ENCODE measurements at places on chromosomes 11 and 22.

DNA sequence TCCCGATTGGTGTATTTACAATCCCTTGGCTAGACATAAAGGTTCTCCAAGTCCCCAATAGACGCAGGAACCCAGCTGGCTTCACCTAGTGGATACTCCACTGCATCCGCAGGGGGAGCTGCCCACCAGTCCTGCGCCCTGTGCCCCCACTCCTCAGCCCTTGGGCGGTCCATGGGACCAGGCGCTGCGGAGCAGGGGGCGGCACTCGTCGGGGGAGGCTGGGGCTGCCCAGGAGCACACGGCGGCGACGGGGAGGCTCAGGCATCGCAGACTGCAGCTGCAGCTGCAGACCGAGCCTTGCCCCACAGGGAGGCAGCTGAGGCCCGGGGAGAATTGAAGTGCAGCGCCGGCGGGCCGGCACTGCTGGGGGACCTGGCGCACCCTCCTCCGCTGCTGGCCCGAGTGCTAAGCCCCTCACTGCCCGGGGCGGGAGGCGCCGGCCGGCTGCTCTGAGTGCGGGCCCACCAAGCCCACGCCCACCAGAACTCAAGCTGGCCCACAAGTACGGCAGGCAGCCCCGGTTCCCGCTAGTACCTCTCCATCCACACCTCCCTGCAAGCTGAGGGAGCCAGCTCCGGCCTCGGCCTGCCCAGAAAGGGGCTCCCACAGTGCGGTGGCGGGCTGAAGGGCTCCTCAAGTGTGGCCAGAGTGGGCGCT is 12.2 kb upstream of the SIK3 start:
- no peak for DNase-seq

DNA sequence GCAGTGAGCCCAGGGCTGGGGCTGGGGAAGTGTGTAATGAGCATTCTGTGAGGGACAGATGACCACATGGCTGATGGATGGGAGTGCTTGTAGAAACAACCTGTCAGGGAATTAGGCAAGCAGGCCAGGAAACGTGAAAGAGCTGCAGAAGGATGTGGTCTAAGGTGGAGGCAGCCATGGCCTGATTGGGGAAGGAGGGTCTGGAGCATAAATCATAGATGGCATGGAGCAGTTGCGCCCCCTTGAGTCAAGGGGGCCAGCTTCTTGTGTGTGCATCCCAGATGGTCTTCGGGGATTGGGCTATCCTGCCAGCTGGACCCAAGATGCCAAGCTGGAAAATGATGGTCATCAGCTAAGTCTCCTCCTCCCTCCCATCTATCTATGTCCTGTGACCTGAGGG is 119.4 kb upstream of the CLPB start:
- DNase-seq: no peak

GRCh38 chr11:24679821-24680351 is 183.0 kb downstream of the LUZP2 start:
- no peak for DNase-seq

- no peak for DNase-seq
Observed at GRCh38 chr11:67673902-67674301, 521 bp downstream of the ALDH3B2 start.

GRCh38 chr11:17548444-17548843 is 1.4 kb downstream of the OTOG start:
- DNase-seq: no peak

DNA sequence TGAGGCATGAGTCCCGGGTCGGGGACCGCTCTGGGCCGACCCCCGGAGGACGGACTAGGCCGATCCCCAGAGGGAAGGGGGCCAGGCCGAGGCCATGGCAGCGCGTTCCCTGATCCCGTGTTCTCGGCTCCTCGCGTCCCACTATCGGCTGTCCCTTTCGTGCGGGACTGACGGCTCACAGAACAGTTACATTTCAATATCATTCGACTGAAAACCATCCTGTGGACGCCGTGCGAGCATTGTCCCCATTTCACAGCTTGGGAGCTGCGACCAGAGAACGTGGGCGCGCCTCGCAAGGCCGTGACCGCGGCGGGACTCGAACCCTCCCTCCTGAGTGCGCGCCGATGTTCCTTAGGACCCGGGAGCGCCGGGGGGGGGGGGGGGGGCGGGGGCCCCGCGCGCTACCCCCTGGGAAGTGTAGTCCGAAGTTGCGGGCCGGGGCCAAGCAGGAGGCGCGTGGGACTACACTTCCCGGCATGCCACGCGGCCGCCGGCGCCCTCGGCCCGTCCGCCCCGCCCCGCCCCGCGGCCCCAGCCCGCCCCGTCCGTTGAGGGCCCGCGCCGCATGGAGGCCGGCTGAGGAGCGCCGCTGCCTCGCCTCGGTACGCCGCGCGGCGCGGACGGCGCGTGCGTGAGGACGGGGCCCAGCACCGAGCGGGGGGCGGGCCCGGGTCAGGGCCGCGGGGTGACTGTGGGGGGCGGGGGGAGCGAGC is at the start of gene TRABD:
TRABD (plus strand) TSS at position 539 of the 713 bp plus-strand sequence. CDS start 7,148 bp downstream, outside the sequence.
- no peak for DNase-seq

DNA sequence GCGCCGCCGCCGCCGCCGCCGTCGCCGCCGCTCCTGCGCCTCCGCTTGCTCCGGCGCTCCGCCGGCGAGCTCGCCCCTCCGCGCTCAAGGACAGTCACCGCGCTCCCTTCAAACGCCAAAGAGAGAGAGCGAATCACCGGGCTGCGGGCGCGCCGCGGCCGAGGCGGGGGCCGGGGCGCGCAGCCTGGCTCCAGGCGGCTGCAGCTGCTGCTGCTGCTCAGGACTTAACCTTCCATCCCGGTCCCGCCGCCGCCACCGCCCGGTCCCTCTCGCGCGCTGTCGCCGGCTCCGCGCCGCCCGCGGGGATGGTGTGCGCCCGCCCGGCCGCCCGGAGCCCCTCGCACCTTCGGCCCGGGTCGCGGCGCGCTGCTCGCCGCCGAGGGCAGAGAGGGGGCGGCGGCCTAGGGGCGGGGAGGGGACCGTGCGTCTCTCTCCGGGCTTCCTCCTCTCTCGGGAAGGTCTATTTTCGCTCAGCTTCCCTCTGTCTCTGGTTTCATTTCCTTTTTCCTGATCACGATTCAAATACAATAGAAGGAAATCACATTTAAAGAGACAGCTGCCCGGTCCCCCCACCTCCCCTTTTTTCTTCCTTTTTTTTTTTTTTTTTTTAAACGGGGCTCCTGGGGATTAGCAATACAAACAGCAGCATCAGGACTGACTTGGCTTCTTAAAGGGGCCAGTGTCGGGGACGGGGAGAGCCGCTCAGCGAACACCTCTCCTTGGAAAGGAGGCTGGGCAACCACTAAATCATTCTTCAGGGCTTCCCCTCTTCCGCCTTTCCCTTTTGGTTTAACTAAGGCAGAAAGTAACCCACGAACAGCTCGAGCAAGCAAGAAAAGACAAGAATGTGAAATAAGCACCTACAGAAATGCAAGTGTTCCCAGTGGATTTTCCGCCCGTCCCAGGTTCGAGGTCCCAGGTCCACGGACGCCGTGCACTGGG is 22.1 kb downstream of the LMO2 start:
- DNase-seq: peak; percentile 28

DNA sequence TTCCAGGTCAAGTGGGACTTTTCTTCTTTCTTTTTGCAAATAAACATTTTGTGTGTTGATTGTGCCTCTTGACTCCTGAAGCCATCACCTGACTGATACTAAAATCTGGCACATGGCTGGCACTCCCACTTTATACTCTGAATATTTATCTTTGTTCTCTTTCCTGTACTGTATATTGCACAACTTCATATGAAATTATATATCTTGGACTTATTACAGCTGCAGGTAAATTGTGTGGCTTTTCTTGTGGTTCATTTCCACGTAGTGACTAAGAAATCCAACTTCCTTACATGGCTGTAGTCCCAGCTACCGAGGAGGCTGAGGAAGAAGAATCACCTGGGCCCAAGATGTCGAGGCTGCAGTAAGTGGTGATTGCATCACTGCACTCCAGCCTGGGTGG is 23.7 kb upstream of the OR5B12 start:
- DNase-seq: no peak

- no peak for DNase-seq
Observed at GRCh38 chr11:33437529-33437928, 180.3 kb downstream of the HIPK3 start.

DNA sequence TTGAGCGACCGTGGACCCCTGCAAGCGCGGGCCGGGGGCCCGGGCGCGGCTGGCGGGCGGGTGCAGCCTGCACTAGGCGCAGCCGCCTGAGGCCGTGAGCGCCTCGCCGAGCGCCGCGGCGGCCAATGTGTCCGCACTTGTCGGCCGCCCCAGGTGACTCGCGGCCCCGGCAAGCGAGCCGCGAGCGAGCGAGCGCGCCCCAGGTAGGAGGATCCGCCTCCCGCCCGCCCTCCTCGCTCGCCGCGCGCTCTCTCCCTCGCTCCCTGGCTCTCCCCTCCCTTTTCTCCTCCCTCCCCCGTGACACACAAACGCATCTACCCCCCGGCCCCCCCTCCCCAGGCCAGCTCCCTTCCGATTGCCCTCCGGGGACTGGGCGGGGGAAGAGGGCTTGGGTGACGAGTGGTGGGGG is at the start of gene WNT7B:
WNT7B (minus strand) TSS at position 160 of the 409 bp plus-strand sequence. CDS start 408 bp downstream, outside the sequence.
- DNase-seq: no peak

GRCh38 chr22:30232716-30233218 is 13.8 kb downstream of the LIF start:
- DNase-seq: no peak

DNA sequence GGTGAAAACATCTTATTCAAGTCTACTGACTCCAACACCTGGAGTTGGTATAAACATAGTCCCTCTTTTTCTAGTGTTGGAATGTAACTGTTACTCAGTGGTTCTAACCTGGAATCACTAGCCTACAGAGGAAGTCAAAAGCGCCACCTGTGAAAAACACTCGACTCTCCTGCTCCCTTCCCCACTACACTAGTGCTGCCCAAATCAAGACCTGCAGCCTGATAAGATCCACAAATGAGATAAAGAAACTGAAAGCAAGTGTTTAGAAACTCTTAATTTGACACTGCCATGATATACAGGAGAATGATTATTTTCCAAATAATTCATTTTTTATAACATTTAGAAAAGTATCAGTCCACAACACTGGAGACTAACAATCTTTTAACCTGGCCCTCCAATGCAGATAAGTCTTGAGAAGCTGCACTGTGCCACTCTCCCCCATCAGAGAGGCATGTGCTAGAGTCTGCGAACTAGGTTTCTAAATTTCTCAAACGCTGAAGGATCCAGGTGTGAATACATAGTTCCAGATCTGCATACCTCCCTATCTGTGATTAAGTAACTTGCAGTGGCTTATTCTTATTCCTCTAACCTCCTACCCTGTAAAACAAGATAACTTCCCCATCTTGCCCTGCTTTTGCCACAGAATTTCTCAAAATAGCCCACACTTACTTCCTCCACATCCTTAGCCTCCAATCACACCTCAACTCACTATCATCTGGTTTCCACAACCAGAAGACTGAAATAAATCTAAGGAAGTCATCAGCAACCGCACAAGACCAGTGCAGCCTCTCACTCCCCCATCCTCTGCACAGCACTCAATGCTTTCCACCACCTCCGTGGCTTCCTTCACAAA is 88.1 kb downstream of the RRAS2 start:
- no peak for DNase-seq

DNA sequence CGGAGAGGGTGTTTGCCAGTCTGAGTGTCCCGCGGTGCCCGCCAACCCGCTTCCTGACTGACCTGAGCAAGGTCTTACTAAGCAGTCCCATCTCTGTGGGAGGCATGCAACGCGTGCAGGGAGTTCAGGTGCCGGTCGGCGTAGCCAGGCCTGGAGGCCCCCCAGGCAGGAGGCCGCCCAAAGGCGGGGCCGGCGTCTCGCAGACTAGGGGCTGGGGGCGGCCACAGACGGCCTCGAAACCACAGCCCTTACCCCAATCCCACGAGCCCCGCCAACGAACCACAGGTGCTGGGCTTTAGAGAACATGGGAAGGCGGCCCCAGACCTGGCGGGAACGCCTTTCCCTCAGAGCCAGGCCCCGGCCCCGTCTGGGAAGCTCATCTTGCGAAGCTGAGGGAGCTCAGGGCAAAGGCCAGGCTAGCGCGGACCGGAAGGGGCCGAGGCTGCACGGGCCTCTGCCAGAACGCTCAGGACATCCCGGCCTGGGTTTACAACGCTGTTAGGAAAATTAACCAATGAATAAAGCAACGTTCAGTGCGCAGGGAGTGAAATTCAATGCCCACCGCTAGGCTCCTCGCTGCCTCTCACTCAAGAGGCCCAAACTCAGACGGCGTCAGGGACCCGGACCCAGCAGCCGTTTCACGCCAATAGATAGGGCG is 2.1 kb upstream of the MTFP1 start:
- DNase-seq: no peak

GRCh38 chr11:132987936-132988335 is 544.4 kb downstream of the OPCML start:
- no peak for DNase-seq

DNA sequence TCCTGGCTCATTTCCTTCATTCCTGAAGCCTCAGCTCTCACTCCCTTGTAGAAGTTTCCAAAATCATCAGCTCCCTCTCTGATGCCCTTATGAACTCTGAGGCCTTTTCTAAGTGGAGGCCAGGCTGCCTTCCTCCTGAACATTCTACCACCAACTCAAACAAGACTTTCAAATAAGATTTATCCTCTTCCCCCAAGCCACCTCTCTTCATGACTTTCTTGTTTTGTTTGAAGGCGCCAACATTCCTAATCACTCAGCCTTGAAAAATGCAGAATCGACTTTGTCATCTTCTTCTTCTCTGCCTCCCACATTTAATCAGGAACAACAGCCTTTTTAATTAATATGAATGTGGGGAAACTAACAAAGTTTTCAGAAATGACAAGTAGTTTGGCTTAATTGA is 927.9 kb downstream of the OPCML start:
- no peak for DNase-seq

- no peak for DNase-seq
Observed at GRCh38 chr11:118042796-118043195, 34.1 kb upstream of the TMPRSS4 start.

- DNase-seq: no peak
Observed at GRCh38 chr11:11422411-11423128, 69.5 kb upstream of the CSNK2A3 start.

GRCh38 chr11:111347723-111348115 is 31.4 kb downstream of the POU2AF1 start:
- no peak for DNase-seq

- DNase-seq: no peak
Observed at GRCh38 chr11:62502030-62502730, 44.4 kb downstream of the AHNAK start.

DNA sequence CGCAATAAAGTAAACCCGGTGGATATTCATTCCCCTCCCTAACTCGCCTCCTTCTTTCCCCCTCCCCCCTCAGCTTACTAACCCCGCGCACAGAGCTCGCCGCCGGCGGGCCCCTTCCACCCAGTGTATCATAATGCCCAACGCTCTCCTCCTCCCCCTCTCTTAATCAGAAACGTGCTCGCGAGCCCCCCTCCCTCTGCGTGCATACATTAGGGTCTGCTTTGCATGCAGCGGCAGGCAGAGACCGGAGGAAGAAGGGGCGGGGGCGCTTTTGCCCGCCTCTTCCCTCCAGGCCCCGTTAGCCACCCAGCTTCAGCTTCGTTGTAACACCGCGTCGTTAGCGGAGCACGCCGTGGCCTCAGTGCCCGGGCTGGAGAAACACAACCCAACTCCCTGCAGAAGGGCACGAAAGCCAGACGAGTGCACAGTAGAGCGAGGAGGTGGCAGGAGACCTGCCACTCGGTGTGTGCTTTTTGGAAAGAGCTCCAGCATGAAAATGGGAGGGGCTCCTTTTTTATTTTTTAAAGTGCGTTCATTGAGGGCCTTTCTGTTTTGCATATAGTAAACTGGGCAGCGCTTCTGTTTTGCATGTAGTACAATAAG is 901 bp upstream of the KMT2A start:
- DNase-seq: peak; percentile 64

- no peak for DNase-seq
Observed at GRCh38 chr11:77446911-77447629, 26.8 kb downstream of the PAK1 start.
